ENCODE measurements at places on chromosomes 1 and 21.

DNA sequence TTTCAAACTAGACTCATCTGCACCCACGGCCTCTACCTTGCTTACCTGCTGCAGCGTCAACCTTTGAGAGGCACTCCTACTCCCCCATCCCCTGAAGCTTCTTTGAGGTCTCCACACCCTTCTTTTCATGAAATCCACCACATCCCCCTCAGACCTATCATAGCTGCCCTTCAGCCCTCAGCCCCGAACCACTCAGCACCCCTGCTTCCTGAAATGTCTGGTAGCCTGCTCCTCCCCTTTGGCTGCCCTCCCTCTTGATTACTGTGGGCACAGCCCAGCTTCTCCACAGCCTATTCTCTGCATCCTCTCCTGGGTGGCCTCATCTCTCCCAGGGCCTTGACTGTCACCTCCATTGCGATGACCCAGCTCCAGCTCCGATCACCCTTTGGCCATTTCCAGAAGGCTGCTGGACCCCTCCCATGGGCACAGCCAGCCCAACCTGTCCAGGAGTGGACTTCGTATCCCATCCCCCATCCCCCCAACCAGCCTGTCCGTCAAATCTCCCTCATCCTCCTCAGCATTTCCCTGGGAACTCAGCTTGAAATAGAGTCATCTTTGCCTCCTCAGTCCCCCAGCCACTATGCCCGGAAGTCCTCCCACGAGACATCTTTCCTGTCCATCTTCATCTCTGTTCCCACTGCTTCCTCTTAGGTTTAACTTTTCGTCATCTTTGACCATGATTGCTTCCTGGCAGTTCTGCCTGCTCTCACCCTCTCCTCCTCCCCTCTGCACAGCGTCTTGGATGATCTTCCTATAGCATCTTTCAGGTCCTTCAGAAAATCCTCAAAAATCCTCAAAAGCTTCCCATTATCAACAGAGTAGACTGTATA lies 6.1 kb upstream of the ADORA1 start:
- no peak for DNase-seq

GRCh38 chr1:170685166-170685565 lies 21.2 kb downstream of the PRRX1 start:
- DNase-seq = no peak

- DNase-seq = no peak
These were observed 3.6 kb downstream of the PSEN2 start for GRCh38 chr1:226873771-226874578.

DNA sequence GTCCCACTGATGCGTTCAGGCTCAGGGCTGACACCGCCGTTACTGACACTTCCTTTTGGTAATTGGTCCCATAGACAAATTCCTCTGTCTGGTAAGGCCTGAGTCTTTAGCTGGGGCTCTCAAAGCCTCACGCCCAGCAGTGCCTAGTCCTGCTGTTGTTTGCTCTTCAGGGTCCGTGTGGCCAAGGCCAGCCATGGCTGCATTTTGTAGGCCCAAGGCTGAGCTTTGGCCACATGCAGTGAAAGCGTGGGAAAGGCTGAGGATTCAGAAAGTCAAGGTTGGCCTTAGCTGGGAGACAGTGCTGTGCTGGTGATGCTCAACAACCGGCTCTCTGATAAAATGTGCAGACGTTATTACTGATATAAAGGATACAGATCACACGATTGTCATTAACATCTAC lies 63.5 kb upstream of the C1orf174 start:
- DNase-seq = no peak

GRCh38 chr1:95650631-95651030 lies 416.6 kb downstream of the RWDD3 start:
- DNase-seq = no peak

DNA sequence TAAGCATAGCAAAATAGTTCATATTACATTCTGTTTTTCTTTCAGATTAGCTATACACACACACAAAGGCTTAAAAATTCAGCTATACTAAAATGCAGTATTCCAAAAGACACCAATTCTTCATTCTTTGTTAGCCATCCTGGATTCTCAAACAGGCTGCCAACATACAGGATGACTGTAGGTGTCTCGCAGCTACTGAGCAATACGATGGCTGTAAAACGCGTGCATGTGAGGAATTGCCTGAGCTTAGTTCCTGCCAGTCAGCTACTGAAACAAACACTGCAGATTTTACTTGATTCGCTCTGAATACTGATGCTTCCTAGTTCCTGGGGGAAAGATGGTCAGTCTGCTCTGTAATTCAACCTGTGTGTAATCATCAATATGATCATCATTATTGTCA lies 24.7 kb upstream of the HMGN1 start:
- peak; percentile 61 for DNase-seq

GRCh38 chr1:204991342-204991844 lies 51.6 kb upstream of the CNTN2 start:
- DNase-seq = no peak

DNA sequence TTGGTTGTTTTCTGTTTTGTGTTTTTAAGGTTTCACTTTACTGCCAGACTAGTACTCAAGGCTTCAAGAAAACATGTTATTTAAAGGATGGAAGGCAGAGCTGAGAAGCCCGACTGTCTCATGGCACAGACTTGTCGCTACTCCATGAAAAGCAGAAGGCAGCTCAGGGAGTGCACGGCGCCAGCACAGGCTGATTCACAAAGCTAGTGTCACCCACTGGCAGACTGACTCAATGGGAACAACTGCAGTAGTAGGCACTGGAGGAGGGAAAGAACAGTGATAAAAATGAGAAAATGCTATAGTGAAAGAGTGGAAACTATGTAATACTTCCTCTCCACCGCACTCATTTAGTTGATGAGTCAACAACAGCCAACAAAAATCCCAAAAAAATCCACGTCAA lies 14.7 kb downstream of the HSF2BP start:
- peak; percentile 65 for DNase-seq

- DNase-seq = no peak
These were observed 5.1 kb downstream of the ATF3 start for GRCh38 chr1:212613440-212614335.

DNA sequence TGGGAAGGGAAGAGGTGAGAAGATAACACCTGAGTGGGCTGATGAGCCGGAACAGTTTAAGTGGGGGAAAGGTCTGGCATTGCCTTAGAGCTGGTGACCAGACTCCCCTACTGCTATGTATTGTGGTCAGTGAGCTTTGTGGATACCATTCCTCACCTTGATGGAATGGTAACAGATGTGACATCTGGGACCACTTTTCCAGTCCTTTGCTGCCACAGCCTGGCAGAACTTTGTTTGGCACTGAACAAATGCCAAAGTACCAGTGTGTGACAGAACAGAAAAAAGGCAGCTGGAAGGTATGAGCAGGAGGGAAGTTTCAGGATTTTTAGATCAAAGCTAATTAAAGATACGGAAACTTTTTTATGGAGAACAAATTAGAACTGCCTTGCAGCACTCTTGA lies 6.2 kb downstream of the MED8 start:
- peak; percentile 46 for DNase-seq

DNA sequence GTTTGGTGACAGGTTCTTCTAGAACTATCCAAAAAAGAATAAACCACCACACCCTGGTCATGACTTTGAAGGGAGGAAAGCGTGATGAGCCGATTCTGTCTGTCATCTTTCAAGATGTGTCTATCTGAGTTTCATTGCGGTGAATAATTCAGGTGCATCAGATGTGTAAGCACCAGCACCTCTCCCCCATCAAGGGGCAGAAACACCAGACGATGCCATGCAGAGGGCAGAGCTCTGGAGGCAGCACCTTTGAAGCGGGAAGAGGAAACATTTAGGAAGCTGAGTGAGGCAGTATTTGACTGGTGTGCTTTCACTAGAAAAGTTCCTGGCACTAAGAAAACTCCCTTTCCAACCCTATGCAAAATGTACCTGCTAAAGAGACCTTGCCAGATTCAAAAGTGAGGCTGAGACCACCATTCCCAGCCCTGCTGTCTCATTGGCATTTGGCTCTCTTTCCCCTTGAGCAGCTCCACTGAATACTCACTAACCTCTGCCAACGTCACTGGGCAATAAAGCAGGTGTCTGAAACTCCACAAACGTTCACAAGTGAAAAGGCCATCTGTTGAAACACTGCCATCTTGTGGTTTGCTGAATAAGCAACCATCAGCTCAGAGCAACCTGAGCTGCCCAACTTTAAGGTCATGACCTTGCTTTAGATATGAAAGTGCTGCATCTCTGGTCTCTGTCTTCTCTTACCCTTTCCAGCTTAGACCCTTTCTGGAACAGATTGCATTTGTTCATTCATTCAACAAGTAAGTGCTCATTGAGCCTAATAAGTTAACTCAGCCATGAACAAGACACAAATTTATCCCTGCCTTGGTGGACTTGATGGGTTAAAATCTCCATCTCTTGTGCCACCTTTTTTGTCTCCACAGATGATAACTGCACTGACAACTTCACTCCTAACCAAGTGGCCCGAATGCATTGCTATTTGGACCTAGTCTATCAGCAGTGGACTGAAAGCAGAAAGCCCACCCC lies 228.6 kb downstream of the PAPPA2 start:
- peak; percentile 70 for DNase-seq

DNA sequence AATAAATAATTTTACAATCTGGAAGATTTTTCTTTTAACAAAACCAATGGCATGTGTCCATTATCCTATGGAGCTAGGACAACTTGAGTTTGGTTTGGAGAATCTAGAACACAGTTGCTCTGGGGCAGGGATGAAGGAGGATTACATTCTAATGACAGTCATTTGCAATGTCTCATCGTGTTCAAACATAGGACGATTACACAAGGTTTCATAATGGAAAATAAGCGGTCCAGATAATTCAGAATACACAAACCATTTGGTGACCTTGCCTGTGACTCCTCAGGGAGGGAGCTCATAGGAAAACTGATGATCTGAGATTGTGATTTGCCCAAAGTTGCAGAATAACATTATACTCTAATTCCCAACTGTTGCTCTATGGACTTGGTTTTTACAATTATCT lies 27.6 kb upstream of the RGL1 start:
- DNase-seq = no peak

GRCh38 chr1:111127923-111128643 lies 11.8 kb downstream of the DRAM2 start:
- DNase-seq = no peak

DNA sequence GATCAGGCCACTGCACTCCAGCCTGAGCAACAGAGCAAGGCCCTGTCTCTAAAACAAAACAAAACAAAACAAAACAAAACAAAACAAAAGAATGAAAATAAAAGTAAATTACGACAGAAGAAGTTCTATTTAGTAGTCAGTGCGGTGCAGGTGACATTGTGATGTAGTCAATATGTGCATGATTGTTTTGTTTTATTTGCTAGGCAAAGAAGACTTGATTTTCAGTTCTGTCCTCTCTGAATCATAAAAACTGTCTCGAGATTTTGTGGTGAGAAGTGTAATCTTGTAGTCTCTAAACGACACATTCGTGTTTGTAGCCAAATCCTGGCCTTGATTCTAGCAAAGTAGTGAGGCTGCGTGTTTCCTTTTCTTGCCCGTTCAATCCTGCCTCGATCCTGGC lies 23.5 kb downstream of the PEX14 start:
- no peak for DNase-seq

GRCh38 chr1:90325168-90325567 lies 330.3 kb downstream of the ZNF326 start:
- no peak for DNase-seq

GRCh38 chr1:30329263-30329753 lies 394.1 kb downstream of the MATN1 start:
- DNase-seq = no peak

GRCh38 chr1:157439302-157439954 lies 112.9 kb downstream of the FCRL5 start:
- DNase-seq = no peak

DNA sequence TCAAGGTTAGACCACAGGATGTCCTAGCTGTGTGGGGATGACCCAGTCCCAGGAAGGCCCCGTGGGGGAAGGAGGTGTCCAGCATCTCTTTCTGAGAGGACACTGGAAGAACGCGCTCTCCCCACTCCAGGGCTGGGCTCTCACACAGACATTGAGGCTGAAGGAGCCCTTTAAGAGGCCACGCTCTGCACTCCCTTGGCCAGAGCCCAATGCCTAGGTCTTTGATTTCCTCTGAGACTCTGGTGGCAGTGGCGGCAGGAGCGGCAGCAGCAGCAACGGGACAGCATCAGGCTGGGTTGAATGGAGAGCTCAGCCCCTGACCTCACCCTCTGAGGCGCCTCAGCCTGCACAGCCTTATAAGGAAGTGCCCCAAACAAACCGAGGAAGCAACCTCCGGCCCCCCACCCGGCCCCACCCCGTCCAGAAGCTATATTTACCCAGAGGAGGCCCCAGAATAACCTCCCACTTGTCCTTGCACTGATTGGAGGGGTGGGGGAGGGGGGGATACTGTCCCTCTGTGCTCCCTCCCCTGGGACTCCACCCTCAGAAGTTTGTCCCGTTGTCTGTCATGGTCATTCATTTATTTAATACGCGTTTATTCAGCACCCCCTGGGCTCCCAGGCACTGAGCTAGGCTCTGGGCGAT lies 12.3 kb downstream of the NES start:
- no peak for DNase-seq

DNA sequence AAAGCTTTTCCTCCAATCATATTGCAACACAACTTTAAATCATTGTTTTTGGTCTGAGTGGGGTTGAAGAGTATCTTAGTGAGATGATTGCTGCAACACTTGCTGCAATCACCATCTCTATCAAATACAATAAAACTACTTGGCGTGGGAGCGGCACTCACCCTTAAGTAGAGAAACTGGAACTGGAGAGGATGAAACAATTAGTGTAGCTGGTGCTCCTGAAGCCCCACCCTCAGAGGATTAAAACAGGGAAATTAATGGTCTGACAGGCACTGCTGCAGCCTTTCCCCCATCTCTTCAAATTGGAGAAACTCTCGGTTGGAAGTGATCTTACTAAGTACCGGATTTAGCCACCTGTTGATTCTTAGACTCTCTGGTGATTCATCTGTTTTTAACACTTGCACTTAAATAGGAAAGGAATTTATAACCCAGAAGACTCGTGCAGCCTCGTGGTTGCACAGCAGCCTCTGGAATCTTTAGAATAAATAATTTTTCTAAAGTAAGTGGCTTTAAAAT lies 80.5 kb upstream of the KIF26B start:
- DNase-seq = no peak

DNA sequence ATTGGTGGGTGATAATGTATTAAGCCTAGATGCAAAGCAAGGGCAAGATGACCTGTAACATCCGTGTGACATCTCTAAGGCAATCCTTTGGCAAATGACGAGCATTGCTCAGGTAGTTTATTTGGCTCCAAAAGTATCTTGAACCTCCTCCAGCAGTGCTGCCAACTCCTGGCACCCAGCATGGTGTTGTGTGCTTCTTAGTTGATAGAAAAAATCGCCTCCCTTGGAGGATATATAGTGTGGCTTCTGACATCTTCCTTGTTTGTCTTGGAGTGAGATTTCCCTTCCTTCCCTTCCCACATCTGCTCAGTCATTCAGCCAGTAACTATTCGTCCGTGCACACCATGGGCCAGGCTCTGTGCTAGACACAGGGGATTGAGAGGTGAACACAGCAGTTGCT lies 121.8 kb downstream of the TOMM20 start:
- no peak for DNase-seq

GRCh38 chr1:200535605-200536004 lies 84.9 kb downstream of the KIF14 start:
- peak; percentile 41 for DNase-seq

- no peak for DNase-seq
These were observed 5.3 kb downstream of the DSCAM start for GRCh38 chr21:40841524-40842196.

Data from lung microvascular endothelial cell (primary cell).